Activated naive CD8-positive, alpha-beta T cell treated with anti-CD3 and anti-CD28 coated beads, Interleukin-2, amount 10 ng/mL, durations not matched to agents 7 days and 5 days (primary cell): ENCODE measurements at places on chromosomes 2 and 18. TPM values are rescaled to one million over a fixed set of nuclear protein-coding genes. Genes with fewer than 3 reads are reported as not detected.

Gene TRABD2A
- 81.1 TPM for total RNA-seq

Gene FZD7
- 0.82 TPM for total RNA-seq

Gene SKA1
- total RNA-seq = 25.6 TPM

Gene SCN3A
- total RNA-seq = not detected

Gene CRYBA2
- total RNA-seq = not detected

Gene TMEM131
- total RNA-seq = 41.1 TPM

Gene SERPINB7
- total RNA-seq = not detected

Gene ZC3H6
- total RNA-seq = 21.3 TPM

GRCh38 chr2:182954789-182955188, 83.5 kb downstream of the NCKAP1 start:
- no peak for DNase-seq

DNA sequence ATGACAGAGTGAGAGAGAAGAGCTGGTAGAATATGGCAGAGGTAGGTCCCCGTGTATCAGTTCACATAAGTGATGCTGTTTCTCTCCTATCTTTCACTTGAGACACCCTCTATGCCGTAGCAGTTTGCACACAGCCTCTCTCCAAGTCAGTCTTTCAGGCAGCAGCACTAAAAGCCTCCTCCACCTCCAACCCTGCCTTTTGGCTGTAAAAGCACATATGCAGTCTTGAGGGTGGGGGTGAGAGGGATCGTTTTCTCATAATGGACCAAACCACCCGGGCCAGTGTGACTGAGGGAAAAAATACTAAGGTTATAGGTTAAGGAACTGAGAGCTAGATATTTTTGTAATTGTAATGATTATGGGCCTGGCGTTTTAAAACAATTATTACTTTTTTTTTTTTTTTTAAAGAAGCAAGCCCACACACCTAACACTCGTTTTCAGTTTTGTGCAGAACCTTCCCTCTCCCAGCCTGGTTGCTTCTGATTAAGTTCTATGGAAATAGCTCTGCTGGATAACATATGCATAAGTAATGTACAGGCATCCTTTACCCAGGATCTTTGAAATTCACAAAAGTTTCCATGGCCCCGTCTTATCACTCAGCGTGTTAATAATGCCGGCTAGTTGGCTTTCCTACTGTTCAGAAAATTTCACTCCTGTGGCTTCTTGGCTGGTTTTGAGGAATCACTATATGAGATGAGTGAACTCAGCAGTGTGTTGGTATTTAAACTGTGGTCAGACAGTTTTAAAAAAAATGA, 112.2 kb upstream of the MEIS1 start:
- no peak for DNase-seq

DNA sequence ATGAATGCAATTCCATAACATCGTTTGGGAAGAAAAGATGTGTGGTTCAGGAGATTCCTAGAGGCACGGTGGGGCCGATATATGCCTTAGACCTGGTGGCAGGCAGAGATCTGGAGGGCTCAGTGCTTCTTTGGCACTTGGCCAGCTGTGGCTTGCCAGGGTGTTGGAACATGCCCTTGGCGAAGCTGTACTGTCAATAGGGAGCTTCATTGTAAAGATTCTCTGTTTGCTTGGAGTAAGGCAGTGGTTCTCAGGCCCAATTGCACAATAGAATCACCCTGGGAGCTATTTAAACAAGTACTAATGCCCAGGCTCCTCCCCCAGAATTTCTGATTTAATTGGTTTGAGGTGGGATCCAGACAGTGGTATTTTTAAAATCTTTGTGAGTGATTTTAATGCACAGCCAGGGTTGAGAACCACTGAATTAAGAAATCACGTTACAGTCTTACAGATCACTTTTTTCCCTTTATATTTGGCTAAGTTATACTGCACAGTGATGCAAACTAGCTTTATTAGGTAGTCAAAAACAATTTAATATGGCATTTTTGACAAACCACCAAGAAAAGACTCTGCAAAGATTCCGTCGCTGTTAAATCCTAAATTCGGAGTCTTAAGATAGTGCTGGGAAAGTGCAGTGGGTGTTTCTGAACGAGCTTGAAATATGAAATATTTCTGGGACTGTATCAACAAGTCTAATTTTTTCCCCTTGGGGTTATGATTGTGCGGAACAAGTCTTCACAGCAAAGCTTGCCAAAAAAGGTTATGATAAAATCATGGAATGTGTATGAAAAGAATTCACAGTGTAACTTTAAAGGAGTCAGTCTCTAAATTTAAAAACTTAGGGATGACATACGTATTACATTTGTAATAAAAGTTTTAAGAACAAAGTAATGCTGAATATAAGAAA, 78.0 kb downstream of the CRIM1 start:
- no peak for DNase-seq

GRCh38 chr2:160349306-160349705, 144.3 kb downstream of the RBMS1 start:
- DNase-seq = no peak

DNA sequence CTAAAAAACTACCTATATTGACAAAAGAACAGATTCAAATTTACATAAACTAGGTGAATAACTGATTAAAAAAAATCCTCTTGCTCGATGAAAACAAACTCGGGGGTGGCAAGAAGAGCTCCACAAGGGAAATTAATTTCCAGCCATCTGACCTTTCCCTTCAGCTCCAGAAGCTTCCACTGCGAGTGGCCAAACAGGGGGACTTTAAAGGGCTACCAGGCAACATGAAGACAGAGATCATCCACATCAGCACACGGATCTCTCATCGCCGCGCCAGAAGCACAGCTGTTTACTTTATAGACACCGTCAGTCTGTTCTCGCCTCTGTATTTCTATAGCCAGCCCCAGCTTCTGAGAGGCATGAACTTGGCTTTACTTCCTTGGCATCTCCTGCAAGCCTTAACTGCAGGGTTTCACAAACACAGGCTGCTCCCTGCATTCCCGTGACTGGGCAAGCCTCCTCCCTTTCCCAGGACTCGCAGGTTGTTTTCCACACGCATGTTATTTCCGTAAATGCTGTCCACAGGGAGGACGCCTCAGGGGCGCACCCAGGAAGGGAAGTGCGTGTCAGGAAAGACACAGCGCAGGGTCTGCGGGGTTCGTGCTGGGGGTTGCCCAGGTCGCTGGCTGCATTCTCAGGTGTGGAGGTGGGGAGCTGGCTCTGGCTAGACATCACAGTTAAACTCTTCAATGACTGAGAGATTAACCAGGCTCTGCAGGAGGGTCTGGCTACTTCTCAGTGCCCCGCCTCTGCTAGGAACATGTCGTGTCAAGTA, 85.0 kb downstream of the USP40 start:
- no peak for DNase-seq

DNA sequence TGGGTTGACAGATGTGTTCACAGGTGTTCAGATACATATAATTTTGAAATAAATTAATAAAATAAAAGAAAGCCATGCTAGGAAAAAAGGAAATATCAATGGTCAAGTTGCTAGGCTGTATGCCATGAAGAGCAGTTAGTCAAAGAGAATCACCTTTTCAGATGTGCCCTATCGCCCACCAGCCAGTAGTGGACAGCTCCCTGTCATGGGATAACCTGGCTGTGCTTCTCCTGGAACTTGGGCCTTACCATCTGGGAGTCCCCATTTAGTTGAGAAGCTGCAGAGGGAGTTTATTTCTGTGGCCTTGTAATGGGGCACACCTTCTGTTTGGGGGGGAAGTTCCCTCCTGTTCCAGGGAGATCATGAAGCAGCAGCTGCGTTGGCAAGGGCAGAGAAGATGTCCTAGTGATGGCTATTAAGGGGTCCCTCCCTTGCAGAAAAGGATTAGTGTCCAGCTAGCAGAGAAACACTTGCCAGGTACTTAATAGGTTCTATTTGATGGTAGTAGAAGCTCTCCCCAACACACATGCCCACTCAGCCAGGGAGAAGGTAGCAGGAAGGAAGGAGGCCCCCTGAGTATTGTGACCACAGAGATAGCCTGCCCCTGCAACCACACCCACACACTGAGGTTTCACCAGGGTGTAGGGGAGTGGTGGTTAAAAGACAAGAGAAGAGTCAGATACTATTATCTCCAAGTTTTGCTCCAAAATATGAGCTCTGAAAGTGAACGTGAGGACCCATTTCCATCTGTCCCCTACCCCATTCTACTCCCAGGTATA, 117.7 kb downstream of the B3GNT2 start:
- DNase-seq = peak; percentile 76

DNA sequence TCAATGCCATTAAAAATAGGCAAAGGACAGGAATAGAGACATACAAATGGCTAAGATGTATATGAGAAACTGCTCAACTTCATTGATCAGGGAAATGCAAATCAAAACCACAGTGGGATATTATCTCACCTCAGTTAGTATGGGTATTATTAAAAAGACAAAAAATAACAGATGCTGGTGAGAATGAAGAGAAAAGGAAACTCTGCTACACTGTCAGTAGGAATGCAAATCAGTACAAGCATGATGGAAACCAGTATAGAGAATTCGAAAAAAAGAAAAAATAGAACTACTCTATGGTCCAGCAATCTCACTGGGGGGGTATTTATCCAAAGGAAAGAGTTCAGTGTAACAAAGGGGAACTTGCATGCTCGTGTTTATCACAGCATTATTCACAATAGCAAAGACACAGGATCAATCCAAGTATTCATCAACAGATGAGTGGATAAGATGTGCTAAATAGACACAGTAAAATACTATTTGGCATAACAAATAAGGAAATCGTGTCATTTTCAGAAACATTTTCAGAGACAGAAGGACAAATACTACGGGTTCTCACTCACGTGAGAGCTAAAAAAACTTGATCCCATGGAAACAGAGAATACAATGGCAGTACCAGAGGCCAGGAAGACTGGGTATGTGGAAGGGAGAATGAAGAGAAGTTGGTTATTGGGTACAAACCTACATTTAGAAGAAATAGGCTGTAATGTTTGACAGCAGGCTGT, 60.6 kb downstream of the CCDC74A start:
- no peak for DNase-seq

DNA sequence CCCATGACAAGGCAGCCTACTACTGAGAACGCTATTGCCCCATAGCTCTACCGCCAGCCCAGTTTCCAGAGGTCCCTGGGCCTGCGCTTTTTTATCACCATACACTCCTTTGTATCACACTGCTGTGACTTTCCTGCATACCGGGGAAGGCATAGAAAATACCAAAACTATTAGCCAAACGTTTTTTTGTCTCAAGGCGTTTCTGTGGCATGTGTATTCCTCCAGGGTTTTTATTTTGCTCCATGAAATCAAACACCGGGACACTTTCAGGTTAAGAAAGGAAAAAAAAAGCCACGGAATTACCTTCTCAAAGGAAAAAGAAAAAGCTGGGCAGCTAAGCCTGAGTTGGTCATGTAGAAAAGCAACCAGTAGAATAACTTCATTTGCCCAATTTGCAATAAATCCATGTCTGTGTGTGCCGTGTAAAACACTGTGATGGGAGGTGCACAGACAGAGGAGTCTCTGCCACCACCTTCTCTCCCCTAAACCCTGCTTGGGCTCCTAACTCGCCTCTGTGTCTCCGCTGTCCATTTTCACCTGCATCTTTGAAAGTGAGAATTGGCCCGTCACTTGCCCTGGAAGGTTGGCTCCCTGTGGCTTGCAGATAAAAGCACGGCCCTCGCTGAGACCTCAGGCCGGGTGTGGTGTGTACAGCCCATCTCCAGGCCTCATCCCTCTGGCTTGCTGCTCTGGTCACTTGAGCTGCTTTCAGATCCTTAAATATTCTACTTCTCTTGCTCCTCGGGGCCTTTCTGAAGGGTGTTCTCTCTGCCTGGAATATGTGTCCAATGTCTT, 1.7 kb downstream of the AMER3 start:
- no peak for DNase-seq

- DNase-seq = no peak
These were observed 40.4 kb downstream of the EN1 start for GRCh38 chr2:118806797-118807667.

DNA sequence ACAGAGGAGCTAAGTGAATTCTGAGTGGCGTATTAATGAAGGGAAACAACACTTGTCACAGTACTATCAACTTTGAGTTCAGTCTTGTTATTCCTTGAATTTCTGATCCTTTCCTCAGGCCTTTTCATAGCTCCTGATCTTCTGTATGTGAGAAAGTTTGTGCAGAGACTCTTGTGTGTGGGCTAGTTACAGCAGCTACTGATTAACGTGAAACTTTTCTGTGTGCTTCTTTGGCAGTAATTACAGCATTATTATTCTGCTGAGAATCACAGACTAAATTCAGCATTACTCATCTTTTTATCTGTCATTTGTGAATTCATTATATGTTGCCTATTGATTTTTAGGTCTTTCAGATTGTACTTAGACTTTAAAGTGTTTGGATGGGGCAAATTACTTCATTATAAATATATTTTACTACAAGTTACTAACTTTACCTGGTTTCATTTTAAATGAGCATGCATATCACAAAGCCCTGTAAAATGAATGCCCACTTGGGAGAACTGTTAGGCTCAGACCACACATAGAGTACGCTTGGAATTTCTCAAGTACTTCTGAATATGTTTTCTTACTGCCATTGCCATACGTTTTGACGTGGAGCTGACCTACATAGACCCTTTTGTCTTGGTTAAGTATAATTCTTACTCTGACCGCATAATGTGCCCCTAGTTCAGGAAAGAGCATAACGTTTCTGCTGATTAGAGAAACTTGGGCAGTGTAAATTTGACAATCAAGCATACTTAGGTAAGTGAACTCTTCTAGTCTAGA, 36.2 kb downstream of the CREB1 start:
- DNase-seq = no peak

DNA sequence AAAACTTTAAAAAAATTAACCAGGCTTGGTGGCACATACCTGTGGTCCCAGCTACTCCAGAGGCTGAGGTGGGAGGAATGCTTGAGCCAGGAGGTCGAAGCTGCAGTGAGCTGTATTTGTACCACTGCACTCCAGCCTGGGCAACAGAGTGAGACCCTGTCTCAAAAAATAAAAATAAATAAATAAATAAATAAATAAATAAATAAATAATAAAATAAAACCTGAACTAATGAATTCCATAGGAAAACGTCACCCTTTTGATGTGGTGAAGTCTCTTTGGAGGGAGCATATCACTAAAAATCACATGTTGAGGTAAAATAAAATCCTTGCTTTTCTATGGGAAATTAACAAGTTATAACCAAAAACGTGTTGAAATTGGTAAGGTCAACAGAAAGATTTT, 29.6 kb upstream of the ITGAV start:
- DNase-seq = no peak

DNA sequence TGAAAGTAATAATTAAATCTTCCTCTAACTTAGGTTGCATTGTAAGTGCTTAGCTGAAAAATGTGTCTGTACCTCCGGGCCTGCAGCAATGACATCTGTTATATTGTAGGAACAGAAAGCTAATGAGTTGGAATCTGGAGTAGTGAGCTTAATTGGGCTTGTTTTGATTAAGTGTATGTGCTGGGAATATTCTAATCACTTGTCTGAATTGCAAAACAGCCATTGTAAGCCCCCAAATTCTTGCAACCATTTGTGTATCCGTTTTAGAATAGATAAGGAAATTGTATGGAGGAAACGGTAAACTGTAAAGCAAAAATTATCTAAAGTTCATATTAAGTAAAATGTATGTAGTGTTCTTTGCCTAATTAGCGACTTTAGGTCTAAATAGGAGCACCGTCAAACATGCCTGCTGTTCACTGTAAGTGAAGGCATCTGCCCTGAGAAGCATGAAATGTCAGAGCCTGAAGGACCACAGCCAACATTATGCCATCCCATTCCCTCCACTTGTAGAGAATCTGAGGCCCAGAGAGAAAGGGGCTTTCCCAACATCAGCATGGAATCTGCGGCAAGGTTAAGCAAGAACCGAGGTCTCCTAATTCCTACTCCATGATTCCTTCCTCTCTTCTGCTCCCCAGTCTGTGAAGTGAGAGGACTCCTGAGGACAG, 466.4 kb downstream of the TDRD15 start:
- no peak for DNase-seq
